CD4-positive, alpha-beta T cell treated with Interleukin-21 for 1 hour (primary cell): ENCODE measurements at places on chromosomes 3 and 15.

DNA sequence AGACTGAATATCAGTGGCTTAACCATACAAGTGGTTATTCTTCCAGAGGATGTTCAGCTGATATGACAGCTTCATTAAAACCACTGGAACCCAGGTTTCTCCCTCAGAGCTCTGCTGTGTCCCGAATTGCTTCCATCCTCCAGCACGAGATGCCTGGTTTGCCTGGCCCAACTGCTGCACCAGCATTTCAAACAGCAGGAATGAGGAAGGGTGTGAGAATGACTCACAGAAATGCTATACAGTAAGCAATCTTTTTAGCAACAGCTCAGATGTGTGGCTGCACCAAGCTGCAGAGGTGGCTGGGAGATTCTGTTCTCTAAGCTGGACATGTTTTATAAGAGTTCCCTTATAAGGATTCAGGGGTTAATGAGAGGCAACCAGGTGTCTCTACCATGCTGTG, 271.0 kb downstream of the GABRG3 start:
- no peak for DNase-seq

DNA sequence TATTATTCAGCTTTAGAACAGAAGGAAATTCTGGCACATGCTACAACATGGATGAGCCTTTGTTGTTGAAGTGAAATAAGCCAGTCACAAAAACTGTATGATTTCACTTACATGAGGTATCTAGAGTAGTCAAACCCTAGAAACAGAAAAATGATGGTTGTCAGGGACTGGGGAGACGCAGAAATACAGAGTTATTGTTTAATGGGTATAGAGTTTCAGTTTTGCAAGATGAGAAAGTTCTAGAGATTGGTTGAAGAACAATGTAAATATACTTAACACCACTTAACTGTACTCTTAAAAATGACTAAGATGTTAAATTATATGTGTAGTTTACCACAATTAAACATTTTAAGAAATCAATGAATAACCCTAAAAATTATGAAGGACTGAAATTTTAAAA, 15.8 kb downstream of the SPTSSB start:
- DNase-seq = no peak

DNA sequence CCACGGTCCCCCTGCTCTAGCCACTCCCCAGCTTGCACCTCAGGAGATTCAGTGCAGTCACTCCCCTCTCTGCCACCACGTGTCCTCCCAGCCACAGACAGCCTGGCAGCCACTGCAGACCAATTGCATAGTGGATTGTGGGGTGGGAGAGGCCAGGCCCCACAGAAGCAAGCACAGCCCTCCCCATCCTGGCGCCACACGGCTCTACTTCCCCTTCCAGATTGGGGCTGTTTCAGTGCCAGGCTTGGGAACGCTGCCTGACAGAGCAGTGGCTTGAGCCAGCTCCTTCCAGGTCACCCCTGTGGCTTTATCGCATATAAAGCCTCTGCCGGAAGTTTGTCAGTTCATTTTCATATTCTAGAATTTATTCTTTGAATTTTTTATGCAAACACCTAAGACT, 90.7 kb downstream of the TMEM266 start:
- DNase-seq = no peak

GRCh38 chr3:39528844-39529243, 61.4 kb downstream of the MOBP start:
- no peak for DNase-seq

- no peak for DNase-seq
These were observed 75.5 kb downstream of the ZBTB20 start for GRCh38 chr3:115071601-115072000.

- DNase-seq = no peak
These were observed 41.2 kb downstream of the CCDC33 start for GRCh38 chr15:74277242-74277810.

GRCh38 chr3:136819731-136820679, 1.1 kb downstream of the SLC35G2 start:
- DNase-seq = peak; percentile 29

- DNase-seq = no peak
These were observed 490.7 kb downstream of the DIPK2A start for GRCh38 chr3:144462337-144462736.

DNA sequence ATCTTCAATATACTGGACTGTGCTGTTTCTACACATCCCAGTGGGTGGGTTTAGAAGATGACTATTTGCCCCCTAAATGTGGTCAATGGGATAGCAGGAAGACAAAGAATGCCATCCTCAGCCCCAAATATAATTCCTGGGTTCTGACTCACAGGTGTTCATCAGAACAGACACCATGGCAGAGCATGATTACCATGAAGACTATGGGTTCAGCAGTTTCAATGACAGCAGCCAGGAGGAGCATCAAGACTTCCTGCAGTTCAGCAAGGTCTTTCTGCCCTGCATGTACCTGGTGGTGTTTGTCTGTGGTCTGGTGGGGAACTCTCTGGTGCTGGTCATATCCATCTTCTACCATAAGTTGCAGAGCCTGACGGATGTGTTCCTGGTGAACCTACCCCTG, 3.0 kb downstream of the CXCR6 start:
- DNase-seq = no peak

GRCh38 chr3:139180489-139180888, 135.8 kb upstream of the PRR23C start:
- DNase-seq = no peak

GRCh38 chr3:7585052-7585451, 724.1 kb downstream of the GRM7 start:
- no peak for DNase-seq

- no peak for DNase-seq
These were observed 47.0 kb downstream of the PSMD6 start for GRCh38 chr3:63976161-63976871.

DNA sequence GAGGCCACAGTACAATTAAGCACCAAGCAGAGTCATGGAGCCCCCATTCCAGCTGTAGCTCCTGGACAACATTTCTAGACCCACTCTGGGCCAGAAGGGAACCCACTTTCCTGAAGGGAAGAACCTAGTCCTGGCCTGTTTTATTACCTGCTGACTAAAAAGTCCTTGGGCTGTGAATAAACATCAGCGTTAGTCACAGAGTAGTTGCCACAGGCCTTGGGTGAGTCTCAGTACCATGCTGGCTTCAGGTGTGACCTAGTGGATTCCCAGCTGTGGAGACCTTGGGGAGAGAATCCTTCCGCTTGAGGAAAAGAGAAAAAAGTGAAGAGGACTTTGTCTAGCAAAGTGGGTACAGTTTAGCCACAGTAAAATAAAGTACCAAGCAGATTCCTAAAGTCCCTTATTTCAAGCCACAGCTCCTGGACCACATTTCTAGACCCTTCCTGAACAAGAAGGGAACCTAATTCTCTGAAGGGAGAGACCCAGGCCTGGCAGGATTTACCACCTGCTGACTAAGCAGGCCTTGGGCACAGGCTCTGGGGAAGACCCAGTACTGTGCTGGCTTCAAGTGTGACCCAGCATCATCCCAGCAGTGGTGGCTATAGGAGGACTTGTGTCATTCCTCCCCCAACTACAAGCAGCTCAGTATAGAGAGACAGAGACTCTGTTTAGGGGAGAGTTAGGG, 118.3 kb upstream of the KCNH8 start:
- no peak for DNase-seq

- DNase-seq = no peak
These were observed 20.4 kb downstream of the ARPP21 start for GRCh38 chr3:35659768-35660167.

- no peak for DNase-seq
These were observed 4.2 kb downstream of the BCL2A1 start for GRCh38 chr15:79966634-79967297.

GRCh38 chr3:180117381-180118163, 80.8 kb upstream of the PEX5L start:
- DNase-seq = no peak

DNA sequence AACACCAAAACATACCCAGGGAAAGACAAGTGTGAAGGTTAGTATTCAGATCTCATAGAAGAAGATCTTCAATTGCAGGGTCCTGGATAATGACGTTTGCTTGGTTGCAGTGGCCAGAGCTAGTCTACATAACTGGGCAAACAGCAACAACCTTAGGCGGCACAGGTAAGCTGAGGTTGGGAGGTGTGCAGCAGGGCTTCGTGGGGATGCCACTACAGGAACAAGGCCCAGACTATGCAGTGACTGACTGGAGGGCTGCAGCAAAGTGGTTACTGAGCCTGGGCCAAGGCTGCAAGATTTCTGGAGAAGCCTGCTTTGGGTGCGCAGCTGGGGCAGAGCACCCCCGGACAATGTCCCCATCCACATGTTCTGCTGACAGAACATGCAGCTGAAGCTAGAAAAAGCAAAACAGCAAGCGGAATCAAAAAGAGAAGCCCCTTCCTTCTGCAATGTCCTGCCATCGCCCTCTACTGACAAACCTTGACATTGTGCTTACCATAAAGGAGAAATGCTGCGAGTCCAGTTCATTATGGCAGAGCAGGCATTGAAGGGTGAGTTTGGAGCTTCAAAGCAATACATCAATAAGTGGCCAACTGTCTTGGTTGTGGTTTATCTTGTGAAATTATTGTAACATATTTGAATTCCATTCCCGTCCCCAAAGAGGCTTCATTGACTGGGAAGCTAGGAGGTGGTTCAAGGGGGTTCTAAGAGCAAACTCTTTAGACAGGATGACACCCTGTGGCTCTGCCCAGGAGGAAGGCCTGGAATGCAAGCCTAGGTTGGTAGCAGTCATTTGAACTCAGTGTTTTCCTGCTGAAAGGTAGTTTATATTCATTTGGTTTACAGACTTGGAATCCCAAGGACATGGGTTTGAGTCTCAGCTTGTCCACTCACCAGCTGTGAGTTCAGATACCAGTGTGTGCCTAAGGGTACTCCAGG, 217.0 kb downstream of the PDCD6IP start:
- no peak for DNase-seq

- no peak for DNase-seq
These were observed 1256.5 kb downstream of the SI start for GRCh38 chr3:163821841-163822240.

- no peak for DNase-seq
These were observed 33.4 kb downstream of the KAT2B start for GRCh38 chr3:20073683-20074082.

DNA sequence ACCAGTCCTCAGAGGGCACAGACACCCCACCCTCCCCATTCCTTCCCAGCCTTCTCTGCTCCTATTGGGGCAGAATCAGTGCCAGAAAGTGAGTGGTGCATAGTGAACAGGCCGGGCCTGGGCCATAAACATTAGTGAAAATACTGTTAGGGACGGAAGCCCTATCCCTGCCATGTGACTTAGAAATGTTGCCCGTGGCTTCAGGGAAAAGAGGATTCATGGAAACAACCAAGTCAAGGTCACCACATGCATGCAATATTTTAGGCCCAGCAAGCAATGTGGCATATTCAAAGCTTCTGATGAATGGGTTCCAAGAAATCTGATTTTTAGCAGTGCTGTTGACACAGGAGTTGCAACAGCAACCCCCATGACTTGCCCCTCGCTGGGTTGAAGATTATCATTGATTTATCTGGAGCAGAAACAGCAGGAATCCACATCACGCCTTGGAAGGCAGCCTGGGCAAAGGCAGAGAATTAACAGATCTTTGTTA, 52.3 kb downstream of the CCNL1 start:
- no peak for DNase-seq

DNA sequence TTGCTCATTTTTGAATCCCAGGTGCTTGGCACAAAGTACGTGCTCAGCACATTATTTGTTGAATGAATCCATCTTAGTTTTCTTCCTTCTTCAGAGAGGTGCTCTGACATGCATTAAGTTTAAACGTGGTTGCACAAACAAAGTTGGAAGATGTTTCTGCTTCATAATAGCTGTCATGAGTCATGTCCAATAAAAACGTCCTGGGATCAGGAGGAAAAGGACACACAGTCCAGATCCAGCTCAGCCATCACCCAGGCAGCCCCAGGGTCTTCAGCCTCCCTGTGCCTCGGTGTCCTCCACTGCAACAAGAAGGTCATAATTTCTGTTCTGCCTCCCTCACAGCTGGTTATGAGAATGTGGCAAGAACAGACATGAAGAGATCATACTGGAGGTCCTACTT, 55.4 kb downstream of the CCNL1 start:
- DNase-seq = no peak

DNA sequence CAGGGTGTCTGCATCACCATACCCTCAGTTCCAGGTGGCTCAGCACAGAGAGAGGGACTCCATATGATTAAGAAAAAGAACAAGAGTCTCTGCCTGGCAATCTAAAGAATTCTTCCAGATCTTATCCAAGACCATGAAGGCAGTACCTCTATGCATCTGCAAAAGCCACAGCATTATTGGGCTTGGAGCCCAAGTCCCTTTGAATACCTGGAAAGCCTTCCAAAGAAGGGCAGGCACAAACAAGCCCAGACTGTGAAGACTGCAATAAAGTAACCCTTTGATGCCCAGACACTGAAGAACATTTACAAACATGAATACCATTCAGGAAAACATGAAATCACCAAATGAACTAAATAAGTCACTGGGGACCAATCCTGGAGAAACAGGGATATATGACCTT, 60.9 kb upstream of the DIPK2A start:
- DNase-seq = no peak

DNA sequence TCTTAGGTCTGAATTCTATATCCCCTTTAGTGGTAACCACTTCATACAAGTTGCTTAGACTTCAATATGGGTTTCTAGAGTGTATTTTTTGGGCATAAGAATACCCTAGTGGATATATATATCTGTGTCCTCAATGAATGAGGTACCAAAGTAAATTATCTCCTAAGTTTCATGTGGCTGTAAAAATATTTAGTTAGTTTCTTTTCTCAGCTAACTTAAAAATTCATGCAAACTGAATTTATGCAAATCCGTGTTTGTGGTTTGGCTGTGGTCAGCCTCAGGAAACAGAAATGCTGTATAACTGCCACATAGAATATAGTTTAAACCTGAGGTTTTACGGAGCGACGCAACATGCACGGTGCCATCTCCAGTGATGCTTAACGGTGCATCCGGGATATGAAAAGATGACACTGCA, 80.3 kb downstream of the PEX5L start:
- DNase-seq = peak; percentile 7

- DNase-seq = no peak
These were observed 306.5 kb downstream of the IL20RB start for GRCh38 chr3:137264071-137264820.

GRCh38 chr15:42704492-42704926, 32.4 kb downstream of the CDAN1 start:
- DNase-seq = peak; percentile 72

DNA sequence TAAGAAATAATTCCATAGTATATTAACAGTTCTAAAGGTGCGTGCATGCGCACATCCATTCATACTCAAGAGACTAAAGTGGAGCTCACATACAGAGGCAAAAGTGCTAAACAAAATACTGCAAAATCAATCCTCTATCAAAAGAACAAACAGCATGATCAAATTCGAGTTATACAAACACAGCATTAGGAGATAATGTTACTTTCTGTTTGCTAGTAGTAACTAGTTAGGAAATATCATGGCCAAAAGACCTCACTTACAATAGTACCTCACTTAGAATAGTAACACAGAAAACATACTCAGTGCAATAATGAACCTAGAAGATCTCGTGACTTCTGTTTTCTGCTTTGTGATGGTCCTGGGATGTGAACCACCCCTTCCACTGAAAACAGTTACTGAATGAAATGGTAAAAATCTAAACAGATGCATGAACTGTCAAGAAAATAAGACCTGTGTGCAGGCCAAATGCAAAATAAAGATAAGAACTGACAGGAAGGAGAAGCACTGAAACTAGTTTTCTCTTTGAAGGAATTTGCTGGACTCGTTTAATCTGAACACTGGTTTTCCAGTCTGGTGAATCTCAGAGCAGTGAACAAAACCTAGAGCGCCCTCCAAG, 20.9 kb upstream of the CEMIP start:
- DNase-seq = no peak

GRCh38 chr3:103002425-103003176, 567.8 kb downstream of the ZPLD1 start:
- DNase-seq = no peak
